WERI-Rb-1 (cell line): ENCODE measurements at places on chromosomes 4 and X.

GRCh38 chrX:119672426-119672825 lies 20.5 kb downstream of the SEPTIN6 start:
- DNase-seq: no peak

GRCh38 chr4:7872264-7872771 lies 67.3 kb downstream of the AFAP1 start:
- DNase-seq: peak; percentile 48

- DNase-seq: no peak
These were observed 589 bp upstream of the KIT start for GRCh38 chr4:54657185-54657550.

GRCh38 chr4:73919691-73920090 lies 50.5 kb downstream of the CXCL1 start:
- DNase-seq: no peak

DNA sequence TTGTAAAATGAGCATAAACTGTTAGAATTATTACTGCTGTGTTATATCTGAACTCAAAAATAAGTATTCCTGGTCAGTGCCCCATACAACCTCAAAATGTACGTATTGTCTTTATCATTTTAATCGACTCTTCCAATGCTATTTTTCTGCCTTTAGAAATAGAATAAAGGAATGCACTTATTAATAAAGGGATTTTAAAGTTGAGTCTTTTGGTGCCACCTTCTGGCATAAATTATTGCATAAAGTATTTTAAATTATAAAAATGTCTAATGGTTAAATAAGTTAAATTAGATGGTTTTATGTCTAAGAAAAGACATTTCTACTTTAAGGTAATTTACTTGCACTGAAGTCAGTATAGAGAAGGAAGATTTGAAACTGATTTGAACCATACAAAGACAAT lies 424.0 kb upstream of the NDST4 start:
- no peak for DNase-seq

DNA sequence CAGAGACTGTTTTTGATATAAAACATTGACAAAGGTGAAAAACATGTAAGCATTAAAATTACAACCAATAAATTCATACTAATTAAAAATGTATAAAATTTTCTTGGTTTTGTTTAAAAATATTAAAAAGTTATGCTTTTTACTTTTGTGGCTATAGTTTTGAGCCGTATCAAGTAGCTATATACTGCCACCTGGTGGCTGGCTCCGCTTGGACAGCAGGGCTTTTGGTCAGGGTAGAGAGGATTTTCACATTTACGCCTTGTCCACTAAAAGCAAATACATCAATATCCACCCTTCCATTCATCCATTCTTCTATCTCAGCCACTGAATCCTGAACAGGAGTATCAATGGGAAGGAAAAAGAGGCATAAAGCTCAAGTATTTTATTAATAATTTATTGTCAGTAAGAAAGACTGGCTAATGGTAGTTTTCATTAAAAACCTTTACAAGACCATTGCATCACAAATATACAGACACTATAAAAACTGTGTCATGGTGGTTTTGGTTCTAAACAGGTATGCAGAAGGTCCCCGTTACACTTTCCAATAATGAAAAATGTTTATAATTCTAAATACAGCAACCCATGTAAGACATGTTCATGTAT lies 32.1 kb upstream of the MTNR1A start:
- peak; percentile 54 for DNase-seq

DNA sequence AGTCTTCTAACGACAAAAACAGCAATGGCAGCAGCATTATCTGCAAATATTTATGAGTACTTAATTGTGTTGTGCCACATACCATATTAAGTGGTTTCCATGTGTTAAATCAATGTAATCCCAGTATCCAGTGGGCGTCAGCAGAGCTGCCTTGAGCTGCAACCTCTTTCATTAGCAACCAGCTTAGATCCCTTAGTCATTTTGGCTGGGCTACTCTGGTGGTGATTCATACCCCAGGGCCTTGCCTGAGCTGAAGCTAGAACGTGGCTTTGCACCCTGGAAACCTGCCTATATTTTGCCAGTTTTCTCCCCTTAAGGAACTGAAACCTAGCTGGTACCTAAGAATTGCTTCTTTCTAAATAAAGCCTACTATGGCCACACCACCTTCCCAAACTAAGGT lies 474.3 kb upstream of the FTHL17 start:
- no peak for DNase-seq

DNA sequence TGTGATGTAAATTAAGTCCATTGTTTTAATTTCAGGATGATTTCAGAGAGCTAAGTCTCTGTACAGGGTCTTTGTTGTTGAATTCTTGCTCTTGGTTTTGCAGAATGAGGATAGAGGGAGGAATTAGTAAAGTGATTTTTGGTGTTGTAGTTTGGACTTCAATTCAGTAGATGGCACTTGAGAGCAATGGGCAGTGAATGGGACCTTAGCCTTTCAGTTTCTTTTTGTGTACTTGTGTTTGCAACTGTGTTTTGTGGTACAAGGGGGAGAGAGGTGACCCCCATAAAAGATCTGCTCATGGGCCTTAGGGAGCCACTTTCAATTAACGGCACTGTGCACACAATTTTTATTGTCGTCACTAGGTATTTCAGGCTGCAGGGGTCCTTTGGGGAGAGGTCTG lies 340.0 kb downstream of the DCAF12L2 start:
- no peak for DNase-seq

DNA sequence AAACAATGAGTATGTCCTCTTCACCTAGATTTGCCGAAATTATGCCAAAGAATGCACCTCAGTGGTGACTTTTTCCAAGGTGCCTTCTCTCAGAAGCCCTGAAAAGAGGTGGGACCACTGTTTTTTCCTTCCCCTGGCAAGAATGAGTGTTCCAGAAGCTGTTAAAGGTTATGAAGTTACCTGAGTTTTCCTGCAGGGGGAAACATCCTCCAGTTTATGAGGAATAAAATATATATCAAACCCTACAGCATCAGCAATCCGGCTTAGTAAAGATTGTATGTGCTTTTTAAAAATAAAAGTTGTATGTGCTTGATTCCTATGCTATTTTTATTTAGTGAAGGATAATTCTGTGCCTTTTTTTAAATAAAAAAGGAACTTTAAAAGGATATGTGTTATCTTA lies 73.3 kb downstream of the RBM46 start:
- no peak for DNase-seq

DNA sequence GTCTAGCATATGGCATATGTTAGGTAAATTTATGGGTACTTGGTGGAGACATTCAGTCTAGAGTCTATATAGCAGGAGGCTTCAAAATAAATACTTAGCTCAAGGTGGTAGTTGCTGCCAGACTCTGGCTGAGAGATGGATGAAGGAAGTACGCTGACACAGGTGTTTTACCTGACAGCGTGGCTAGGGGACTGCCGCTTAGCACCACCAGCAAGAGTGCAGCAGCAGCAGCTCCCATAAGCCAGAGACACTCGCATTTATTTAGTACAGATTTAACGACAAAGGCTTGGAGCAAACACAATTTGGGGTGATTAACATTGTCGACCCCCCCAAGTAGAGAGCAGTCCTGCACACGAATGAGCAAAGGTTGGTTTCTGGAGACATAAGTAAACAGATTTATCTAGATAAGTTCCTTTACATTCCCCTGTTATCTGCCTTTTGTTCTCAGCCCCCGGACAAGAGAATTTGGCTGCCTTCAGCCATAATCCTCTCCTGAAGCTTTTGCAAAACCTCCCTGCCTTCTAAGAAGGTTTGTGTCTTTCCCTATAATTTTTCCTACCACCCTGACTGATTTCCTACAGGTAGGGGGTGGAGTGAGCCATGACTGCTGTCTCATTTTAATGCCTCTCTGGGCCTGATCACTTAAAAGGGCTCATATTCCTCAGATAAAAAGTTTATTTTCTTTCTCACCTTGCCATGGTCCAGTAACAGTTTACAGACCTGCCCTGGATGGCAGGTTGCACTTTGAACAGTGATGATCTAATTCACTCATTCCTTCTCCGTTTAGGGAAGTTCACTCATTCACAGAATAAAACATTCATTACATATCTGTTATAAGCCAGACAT lies 64.6 kb downstream of the RHOH start:
- DNase-seq: no peak

- no peak for DNase-seq
These were observed 377.7 kb downstream of the PRDM5 start for GRCh38 chr4:120544838-120545237.

GRCh38 chr4:128161138-128161537 lies 100.0 kb downstream of the LARP1B start:
- no peak for DNase-seq

DNA sequence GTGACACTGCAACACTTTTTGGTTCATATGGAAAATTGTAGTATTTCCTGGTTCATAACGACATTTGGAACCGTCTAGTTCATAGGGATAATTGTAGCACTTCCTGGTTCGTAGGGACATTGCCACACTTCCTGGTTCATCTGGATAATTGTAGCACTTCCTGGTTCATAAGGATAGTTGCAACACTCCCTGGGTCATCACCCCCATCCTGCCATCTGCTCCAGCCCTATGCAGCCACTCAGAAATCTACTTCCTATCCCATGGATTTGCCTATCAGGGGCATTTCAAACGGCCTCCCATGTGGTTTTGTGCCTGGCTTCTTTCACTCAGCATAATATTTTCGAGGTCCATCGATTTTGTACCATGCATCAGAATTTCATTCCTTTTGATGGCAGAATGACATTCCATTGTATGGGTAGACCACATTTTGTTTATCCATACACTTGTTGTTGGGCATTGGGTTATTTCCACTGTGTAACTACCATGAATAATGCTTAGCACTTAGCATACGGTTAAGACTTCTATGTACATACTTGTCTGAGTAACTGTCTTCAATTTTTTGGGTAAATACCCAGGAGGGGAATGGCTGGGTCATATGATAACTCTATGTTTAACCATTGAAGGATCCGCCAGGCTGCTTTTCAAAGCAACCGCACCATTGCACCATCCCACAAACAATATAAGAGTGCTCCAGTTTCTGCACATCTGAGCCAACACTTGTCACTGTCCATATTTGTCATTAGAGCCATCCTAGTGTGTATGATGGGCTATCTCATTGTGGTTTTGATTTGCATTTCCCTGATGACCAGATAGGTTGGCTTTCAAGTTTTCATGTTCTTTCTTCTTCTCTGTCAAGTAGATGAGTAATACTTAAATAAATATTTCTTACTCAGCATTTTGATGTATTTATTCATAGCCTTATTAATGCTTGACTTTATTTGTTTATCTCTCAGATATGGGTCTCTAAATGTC lies 58.3 kb upstream of the CD99 start:
- no peak for DNase-seq

DNA sequence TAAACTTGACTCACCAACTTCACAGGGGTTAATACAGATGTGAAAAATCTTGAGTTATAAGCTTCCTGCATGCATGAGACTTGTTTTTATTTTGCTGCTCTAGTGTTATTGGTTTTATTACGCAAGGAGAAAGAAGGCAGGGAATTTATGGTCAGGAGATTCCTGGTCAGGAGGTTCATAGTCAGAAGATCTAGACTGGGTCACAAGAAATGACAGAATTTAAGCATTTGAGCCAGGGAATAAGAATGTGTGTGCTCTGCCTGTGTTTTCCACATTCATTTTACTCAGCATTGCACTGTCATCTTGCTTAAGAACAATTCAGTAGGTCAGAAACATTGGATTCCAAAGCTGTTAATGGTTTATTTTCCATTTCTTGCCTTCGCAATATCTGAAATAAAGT lies 2522.1 kb downstream of the ARAP2 start:
- no peak for DNase-seq

GRCh38 chr4:85720735-85721134 lies 245.8 kb downstream of the ARHGAP24 start:
- no peak for DNase-seq

GRCh38 chr4:145842224-145842887 lies 96.3 kb downstream of the ZNF827 start:
- no peak for DNase-seq

- no peak for DNase-seq
These were observed 43.9 kb downstream of the ALPK1 start for GRCh38 chr4:112341033-112341432.

DNA sequence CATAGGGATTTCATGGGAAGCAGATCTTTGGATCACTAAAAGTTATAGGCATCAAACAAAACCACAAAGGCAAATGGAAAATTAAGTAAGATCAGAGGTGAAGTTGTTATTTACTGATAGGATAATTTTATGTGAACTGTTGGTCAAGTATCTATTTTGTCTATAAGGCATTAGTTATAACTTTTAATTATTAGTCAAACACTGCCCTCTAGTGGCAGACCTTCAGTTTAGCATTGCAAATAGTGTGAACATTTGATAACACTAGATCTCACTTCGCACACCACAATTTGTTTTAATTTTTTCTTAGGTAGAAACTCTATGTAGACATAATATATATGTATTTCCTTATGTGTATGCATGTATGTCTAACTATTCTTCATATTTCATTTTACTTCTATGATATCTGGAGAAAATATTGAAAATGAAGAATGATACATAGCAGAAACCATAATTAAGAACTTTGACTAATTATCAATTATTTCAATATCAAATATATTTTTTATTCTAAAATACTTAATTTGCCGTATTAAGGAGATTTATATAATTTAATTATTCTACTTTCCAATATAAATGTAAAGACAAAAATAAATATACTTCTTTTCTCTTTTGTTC lies 214.5 kb upstream of the TACR3 start:
- DNase-seq: no peak

GRCh38 chr4:8039290-8039689 lies 99.6 kb upstream of the AFAP1 start:
- no peak for DNase-seq

GRCh38 chr4:40621592-40622512 lies 7.8 kb downstream of the RBM47 start:
- DNase-seq: no peak

- no peak for DNase-seq
These were observed 181.6 kb upstream of the NOCT start for GRCh38 chr4:138833974-138834373.

DNA sequence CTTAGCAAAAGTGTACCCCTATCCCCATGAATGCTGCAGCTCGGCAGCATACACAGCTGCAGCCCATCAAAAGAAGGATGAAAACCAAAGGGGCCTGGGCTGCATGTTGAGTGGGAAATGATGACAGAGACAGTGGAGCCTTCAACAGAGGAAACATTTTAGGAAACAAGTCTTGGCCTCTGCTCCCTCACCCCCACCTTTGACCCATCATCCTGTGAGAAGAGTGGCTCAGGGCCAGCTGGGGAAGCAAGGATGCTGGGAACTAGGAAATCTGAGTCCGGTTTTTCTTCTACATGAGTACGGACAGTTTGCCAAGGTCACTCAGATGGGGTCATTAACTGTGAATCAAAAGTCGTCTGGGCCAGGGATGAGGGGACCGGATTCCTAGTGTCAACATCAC lies 37.2 kb downstream of the IDS start:
- no peak for DNase-seq

GRCh38 chr4:8853249-8853648 lies 18.4 kb downstream of the HMX1 start:
- no peak for DNase-seq

GRCh38 chrX:71910986-71911730 lies 513 bp downstream of the NHSL2 start:
- DNase-seq: peak; percentile 62

GRCh38 chr4:86872135-86872534 lies 20.1 kb downstream of the C4orf36 start:
- DNase-seq: no peak

DNA sequence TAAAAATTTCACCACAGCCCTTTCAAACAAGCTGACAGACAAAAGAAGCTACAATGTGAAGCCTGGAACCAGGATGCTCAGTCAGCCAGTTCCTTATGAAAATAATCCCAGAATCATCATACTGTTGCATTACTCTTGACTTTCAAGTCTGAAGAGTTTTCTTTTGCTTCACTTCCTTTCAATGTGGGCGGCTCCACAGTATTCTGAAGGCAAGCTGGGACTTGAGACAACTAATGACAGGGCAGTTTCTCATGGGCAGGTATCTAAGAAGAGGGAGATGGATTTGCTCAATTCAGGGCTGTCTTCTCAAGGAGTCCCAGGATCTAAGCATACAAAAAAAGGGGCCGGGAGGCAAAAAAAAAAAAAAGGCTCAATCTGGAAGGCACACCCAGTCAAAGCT lies 173.4 kb downstream of the PAPSS1 start:
- DNase-seq: no peak
